Stimulated activated CD8-positive, alpha-beta memory T cell treated with anti-CD3 and anti-CD28 coated beads, Interleukin-12 subunit alpha, Interleukin-12 subunit beta, amount 100 ng/mL, for 4 hours (primary cell): ENCODE measurements at places on chromosomes 5 and 9.

DNA sequence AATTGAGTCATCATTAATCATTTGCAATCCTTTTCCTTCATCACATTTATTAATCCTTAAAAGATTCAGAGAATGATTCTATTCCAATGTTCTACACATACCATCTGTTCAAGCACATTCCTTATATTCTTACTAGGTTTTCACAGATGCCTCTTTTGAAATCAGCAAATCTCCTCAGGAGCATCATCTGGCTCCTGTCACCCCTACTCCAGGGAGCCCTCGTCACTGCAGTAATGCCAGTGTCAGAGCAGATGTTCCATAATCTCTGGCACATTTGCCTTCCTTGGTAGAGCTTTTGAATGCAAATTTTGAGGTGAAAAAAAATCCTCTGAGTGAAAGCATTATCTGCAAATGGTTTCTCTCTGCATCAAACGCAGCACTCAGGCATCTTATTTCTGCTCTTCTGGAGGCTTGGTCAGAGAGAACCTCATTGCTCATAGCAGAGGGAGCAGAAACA lies 7.6 kb upstream of the KCNV2 start:
- DNase-seq = no peak

GRCh38 chr9:70613024-70613768 lies 198.7 kb upstream of the KLF9 start:
- no peak for DNase-seq

GRCh38 chr5:172503925-172504700 lies 49.8 kb upstream of the SH3PXD2B start:
- no peak for DNase-seq

GRCh38 chr9:75088646-75089372 lies 495 bp downstream of the OSTF1 start:
- DNase-seq = no peak

GRCh38 chr5:156328766-156329165 lies 1.8 kb downstream of the SGCD start:
- no peak for DNase-seq

DNA sequence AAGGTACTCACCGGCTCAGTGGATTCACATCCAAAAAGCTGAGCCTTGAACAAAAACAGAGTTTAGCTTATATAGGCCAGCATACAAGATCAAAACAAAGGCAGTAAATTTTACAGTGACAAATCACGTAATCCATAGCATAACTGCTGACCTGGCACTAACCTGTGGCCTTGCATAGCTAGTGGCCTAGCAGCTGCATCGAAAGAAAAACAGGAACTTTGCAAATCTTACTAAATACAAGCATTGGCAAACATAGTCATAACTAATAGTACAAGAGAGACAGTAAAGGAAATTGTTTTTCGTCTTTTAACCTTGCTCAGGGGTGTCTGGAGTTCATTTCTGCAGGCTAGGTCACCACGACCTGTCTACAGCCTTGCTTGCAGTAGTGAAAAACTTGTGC lies 4.8 kb downstream of the HSDL2 start:
- DNase-seq = no peak

GRCh38 chr5:53343187-53343586 lies 137.2 kb upstream of the FST start:
- no peak for DNase-seq

GRCh38 chr5:148539851-148540250 lies 114.5 kb downstream of the HTR4 start:
- no peak for DNase-seq

DNA sequence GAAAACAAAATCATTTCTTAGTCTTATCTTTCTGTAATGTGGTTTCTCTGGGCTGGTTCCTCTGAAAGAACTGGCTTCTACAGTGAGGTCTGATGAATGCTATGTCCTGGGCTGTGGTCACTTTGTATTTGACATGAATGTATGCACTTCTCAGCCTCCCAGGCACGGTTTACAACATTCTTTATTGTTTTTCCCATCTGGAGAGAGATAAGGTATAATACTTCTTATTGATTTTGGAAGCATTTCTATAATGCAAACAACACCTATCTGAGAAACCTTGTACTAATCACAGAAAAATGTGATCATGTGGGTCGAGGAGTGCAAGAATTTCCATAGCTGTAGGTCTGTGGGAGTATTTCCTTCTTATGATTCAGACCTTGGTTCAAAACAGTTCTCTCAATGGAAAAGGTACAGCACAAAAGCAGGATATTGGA lies 46.9 kb downstream of the ACTBL2 start:
- no peak for DNase-seq

DNA sequence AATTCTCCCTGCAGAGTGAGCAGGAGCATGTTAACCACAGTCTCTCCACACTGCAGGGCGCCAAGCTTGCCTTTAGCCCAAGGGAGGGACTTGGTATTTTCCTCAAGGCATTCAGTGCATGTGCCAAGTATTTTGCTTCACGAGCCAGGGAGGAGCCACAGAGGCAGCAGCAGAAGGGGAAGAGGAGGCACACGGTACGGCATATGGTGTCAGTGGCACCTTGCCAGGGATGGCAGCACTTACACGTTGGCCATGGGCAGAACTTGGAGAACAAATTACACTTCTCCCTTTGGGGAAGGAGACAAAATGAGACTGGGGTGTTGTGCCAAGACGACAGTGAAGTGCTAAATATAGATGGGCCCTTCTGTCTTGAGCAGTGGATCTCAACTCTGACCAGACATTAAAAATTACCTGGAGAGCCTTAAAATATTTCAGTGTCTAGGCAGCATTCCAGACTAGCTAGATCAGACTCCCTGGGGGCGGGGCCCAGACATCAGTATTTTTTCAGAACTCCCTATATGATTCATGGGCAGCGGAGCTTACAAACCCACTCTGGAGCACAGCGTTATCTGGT lies 155.8 kb downstream of the DRD1 start:
- DNase-seq = no peak

GRCh38 chr5:891117-891836 lies 1.3 kb downstream of the BRD9 start:
- DNase-seq = no peak

- no peak for DNase-seq
These were observed 388.0 kb upstream of the TYRP1 start for GRCh38 chr9:12305211-12305610.

GRCh38 chr9:86175223-86175622 lies 75.9 kb upstream of the GOLM1 start:
- DNase-seq = no peak

DNA sequence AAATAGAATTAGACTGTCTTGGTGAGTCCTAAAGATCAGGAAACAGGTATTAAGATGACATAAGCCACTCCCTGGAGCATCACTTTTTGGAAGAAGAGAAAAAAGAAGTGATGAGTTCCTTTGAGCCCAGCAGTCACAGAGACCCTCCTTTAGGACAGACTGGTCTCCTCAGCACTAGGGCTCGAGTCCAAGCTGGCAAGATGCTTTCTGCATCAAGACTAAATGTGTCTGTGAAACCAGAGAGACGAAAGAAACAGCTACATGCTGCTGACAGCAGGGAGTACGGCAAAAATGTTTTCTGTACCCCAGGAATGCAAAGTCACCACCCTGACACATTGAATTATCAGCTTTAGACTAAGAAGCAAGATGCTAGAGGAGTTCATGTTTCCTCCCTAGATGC lies 184.5 kb downstream of the CRB2 start:
- no peak for DNase-seq

GRCh38 chr5:166883016-166883415 lies 1408.4 kb upstream of the WWC1 start:
- DNase-seq = no peak

DNA sequence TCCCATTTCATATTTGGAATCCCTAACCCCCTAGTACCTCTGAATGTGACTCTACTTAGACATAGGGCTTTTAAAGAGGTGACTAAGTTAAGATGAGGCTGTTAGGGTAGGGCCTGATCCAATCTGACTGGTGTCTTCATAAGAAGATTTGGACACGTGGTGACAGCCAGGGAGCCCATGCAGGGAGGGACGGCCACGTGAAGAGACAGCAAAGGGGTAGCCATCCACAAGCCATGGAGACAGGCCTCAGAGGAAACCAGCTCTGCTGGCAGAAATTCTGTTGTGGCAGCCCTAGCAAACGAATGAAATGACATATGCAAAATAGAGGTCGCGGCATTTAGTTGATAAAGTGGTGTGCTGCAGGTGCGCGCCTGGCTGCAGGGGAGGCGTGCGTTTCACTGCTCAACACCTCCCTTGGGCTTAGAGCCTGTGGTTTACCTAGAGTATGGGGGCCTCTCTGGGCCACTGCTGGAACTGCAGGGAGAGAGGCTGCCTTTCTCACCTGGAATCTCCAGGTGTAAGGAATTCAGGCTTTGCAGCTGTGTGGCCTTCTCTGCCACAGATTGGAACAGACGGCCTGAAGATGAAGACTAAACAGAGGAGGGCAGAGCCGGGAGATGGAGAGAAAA lies 7.1 kb upstream of the AFAP1L1 start:
- DNase-seq = peak; percentile 6
